ENCODE measurements at places on chromosomes 1 and 21. TPM values are rescaled to one million over a fixed set of nuclear protein-coding genes. Genes with fewer than 3 reads are reported as not detected.

PRKCZ gene
- polyA plus RNA-seq: 20.1 TPM

DNA sequence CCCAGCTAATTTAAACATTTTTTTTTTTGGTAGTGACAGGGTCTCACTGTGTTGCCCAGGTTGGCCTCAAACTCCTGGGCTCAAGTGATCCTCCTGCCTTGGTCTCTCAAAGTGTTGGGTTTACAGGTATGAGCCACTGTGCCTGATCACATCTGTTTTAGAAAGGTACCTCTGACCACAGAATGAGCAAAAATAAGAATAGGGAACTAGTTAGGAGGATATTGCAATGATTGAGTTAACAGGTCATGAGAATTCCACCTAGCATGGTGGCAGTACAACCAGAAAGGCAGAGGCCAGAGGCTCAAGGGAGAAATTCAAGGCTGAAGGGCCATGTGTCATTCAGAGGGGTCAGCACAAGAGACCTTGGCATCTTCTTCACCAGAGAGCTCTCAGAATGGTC lies 49.6 kb downstream of the ELAPOR1 start:
- H3K4me3 ChIP-seq: no peak overlapping the region
- no peak overlapping the region for H3K27ac ChIP-seq
- DNase-seq: no peak

DNA sequence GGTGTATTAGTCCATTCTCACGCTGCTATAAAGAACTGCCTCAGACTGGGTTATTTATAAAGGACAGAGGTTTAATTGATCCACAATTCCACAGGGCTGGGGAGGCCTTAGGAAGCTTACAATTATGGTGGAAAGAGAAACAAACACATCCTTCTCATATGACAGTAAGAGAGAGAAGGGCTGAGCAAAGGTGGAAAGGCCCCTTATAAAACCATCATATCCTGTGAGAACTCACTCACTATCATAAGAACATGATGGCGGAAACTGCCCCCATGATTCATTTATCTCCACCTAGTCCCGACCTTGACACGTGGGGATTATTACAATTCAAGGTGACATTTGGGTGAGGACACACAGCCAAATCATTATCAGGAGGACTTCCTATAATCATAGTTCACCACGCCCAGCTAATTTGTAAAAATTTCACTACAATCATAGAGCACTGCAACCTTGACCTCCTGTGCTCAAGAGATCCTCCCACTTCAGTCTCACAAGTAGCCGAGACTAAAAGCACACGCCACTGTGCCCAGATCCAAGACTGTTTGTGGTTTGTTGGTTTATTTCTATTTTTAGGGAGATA lies 164.9 kb downstream of the RERE start:
- H3K4me3 ChIP-seq: no peak overlapping the region
- no peak overlapping the region for H3K27ac ChIP-seq
- no peaks in the 10 kb centered on the region for H3K4me1 ChIP-seq

DNA sequence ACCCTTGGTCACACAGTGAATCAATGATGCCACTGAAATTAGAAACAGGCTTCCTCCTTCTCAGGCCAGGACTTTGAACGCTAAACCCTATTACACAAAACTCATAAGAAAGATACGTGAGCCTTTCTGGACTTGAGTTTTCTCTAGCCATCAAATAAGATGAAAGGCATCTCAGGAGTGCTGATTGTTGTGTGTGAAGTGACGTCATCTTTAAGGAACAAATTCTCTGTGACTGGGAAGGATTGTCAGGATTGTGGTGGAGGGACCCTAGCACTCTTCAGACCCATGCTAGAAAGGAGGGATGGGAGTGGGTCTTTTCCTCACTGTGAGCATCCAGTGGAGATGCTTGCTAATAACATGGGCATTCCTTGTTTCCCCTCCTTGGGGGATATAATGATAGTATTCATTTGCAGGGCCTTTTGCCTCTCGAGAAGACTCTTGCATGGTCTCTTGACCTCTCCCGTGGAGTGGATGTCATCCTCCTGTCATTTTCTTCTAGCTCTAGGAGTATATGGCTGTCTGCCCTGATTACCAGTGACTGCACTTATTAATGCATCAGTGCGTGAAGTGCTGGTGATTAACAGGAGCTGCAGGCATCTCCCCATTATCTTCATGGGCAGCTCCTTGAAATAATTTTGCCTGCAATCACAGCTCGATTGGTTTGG lies 39.9 kb downstream of the SPATA46 start:
- H3K27me3 ChIP-seq: peaks cover 5% of the 10 kb centered on the region
- H3K36me3 ChIP-seq: no peaks in the 10 kb centered on the region
- H3K4me3 ChIP-seq: no peak overlapping the region
- no peaks in the 10 kb centered on the region for H3K4me1 ChIP-seq
- H3K27ac ChIP-seq: no peak overlapping the region
- no peak for DNase-seq

CAMK2N1 gene
- polyA plus RNA-seq: 2.8 TPM

GABPB2 gene
- 3.9 TPM for polyA plus RNA-seq

DNA sequence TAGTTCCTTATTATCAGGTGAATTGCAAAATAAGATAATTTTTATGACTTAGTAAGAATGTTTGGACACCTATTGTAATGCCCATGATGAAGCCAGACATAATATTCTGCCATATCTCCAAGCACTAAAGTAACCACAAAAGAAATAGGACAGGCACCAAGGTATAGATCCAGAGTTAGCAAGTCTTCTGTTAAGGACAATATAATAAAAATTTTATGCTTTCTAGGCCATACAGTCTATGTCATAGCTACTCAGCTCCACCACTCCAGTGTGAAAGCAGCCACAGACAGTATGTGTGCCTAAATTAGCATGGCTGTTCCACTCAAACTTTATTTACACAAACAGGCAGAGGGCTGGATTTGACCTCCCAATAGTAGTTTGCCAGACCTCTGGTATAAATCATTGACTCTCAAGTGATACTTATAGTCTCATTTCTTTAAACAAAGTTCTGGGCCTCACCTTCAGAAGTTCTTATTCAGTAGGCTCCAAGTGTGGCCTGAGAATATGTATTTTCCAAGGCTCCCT lies 88.3 kb downstream of the SCMH1 start:
- H3K27ac ChIP-seq: no peak overlapping the region
- peaks cover 16% of the 10 kb centered on the region for H3K36me3 ChIP-seq
- no peak for DNase-seq
- peaks cover 19% of the 10 kb centered on the region for H3K4me1 ChIP-seq

DNA sequence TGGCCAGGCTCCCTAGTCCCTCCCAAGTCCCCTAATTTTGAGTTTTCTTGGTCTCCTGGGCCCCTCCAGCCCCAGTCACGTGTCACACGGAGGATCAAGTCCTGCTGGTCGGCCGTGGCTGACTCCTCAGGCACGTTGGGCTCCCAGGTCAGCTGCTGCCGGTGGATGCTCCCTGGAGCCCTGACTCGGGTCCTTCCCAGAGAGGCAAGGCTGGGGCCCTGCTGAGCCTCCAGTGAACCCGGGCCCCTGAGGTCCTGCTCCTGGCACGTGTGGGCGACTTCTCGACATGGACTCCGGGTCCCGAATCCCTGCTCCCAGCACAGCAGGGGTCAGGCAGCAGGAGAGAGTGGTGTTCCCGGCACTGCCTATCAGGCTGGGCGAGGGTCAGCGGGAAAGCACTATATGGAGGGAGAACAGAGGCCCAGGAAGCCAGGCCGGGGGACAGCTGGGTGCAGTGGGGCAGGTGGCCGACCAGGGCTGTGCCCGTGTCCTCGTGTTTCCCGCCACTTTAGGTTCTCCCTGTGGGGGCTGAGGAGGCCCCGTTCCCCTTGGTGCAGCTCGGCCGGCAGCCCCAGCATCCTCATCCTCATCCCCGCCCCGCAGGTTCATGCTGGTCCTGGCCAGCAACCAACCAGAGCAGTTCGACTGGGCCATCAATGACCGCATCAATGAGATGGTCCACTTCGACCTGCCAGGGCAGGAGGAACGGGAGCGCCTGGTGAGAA lies 13.2 kb downstream of the TMEM240 start:
- H3K36me3 ChIP-seq: peaks cover 12% of the 10 kb centered on the region
- no peaks in the 10 kb centered on the region for H3K27me3 ChIP-seq
- no peak overlapping the region for H3K4me3 ChIP-seq
- H3K4me1 ChIP-seq: no peaks in the 10 kb centered on the region
- no peak overlapping the region for H3K27ac ChIP-seq

GRCh38 chr21:46636181-46636512 lies 673 bp downstream of the PRMT2 start:
- H3K36me3 ChIP-seq: peaks cover 31% of the 10 kb centered on the region
- H3K4me3 ChIP-seq: peak overlapping the region; percentile 81

GRCh38 chr1:2354511-2355372 lies 36.6 kb downstream of the MORN1 start:
- no peaks in the 10 kb centered on the region for H3K36me3 ChIP-seq
- no peak overlapping the region for H3K27ac ChIP-seq
- H3K27me3 ChIP-seq: no peaks in the 10 kb centered on the region

DNA sequence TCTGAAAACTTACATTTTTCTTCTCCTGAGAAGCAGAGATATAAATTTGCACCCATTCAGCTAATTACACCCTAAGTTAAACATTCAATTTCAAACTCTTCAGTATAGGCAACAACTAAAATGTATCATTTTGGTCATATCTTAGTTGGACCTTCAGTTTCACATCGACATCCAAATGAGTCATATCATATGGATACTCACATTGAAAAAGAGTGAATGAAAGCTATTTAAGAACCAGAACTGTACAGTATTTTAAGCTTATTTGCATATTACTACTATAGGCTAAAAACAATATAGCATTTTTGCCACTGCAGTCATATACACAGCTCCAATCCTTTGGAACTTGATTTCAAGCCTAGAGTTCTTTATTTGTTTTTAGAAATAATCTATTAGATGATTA lies 33.6 kb downstream of the USP25 start:
- no peak for DNase-seq
- H3K27me3 ChIP-seq: no peaks in the 10 kb centered on the region
- no peaks in the 10 kb centered on the region for H3K36me3 ChIP-seq
- no peak overlapping the region for H3K27ac ChIP-seq
- no peak overlapping the region for H3K4me3 ChIP-seq

AMPD1 gene
- not detected for polyA plus RNA-seq

DNA sequence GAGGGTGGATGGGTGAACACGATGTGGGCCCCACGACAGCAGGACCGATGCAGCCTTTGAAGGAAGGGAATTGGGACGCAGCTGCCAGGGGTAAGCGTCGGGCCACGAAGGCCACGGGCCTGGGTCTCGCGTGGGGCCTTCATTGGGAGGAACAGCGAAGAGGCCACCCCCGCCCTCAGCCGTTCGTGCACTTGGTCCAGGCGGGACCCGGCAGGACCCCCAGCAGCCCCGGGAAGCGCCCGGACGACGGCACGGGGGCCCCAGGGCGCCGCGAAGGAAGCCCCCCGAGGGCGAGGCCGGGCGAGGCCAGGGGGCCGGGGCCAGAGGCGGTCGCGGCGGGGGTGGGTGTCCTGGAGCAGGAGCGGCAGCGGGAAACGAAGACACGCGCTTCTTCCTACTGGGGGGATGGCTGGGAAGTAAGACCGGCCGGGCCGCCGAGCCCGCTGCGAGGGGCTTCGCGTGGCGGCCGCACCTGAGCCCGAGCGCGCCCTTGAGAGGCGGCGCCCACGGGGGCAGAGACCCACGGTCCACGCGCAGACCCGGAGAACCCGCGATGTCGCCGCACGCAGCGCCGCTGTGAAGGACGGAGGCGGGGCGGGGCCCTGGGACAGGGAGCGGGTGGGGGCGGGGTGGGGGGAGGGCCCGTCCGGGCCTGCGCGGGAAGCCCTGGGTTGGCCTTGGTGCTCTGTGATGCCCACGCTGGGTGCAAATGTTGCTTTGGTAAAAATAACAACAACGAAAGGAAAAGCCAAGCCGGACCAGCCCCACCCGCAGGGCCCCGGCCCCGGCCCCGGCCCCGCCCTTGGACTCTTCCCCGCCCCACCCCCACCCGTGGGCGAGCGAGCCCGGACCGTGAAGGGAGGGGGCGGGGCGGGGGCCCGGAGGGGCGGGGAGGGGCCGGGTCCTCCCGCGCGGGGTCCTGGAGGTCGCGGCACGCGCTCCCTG lies 56.0 kb upstream of the ADARB1 start:
- H3K4me1 ChIP-seq: no peaks in the 10 kb centered on the region
- H3K27ac ChIP-seq: no peak overlapping the region
- no peaks in the 10 kb centered on the region for H3K36me3 ChIP-seq
- H3K27me3 ChIP-seq: no peaks in the 10 kb centered on the region
- peak; percentile 81 for DNase-seq

Data from SK-N-SH (cell line).